Calu3 (cell line): ENCODE measurements at places on chromosomes 7 and 10. TPM values are rescaled to one million over a fixed set of nuclear protein-coding genes. Genes with fewer than 3 reads are reported as not detected.

Gene HOXA6
- 11.4 and 12.4 TPM in 2 replicates for total RNA-seq

Gene LBX1
- total RNA-seq, result not detected in 2 replicates

Gene LRRC18
- not detected in 2 replicates for total RNA-seq

Gene UNCX
- total RNA-seq, result not detected in 2 replicates

Gene MCU
- 70.2 and 96.6 TPM in 2 replicates for total RNA-seq

Gene METTL27
- total RNA-seq, result 14.3 TPM in 2 replicates

Gene SRI
- 148 and 173 TPM in 2 replicates for total RNA-seq

Gene C10orf95
- total RNA-seq, result 0.57 and 0.59 TPM in 2 replicates

Gene ZNF488
- total RNA-seq, result 2.1 and 2.2 TPM in 2 replicates
